Natural killer cell (primary cell): ENCODE measurements at places on chromosomes 4 and X. TPM values are rescaled to one million over a fixed set of nuclear protein-coding genes. Genes with fewer than 3 reads are reported as not detected.

GRCh38 chrX:49171752-49172279 lies at the start of gene PLP2:
PLP2 (plus strand) TSS chrX:49171898; CDS start chrX:49172001, 103 bp downstream.
- H3K4me1 ChIP-seq, result peaks cover 43% of the 10 kb centered on the region
- H3K36me3 ChIP-seq, result peaks cover 8% of the 10 kb centered on the region
- H3K27me3 ChIP-seq, result no peaks in the 10 kb centered on the region
- H3K27ac ChIP-seq, result peak within 1 kb of the TSS; percentile 70

GRCh38 chr4:121448231-121448630 lies 67.4 kb upstream of the QRFPR start:
- no peak for DNase-seq
- H3K4me1 ChIP-seq, result no peaks in the 10 kb centered on the region
- no peaks in the 10 kb centered on the region for H3K27me3 ChIP-seq
- no peaks in the 10 kb centered on the region for H3K36me3 ChIP-seq
- H3K4me3 ChIP-seq, result no peak overlapping the region
- H3K27ac ChIP-seq, result no peak overlapping the region

The VMA21 gene
- 21.9 TPM for total RNA-seq

DNA sequence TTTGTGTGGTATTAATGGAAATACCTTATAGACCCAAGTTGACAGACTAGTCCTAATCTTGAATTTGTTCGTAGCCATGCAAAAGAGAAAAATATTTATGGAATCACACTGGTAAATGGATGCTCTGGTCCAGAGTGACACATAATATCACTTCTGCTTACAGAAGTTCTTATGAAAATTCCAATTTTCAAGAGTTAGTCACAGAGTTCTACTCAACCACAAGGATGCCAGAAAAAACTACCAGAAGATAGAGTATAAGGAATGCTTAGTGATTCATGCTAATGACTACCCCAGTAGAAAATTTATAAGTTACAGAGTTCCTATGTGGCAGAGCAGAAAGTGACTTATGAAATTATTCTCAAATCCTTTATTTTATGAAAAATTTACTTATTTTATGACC lies 1384.8 kb downstream of the FAM133A start:
- no peak for DNase-seq
- H3K36me3 ChIP-seq, result no peaks in the 10 kb centered on the region
- H3K27me3 ChIP-seq, result no peaks in the 10 kb centered on the region
- H3K4me1 ChIP-seq, result no peaks in the 10 kb centered on the region

- no peak for DNase-seq
- no peak overlapping the region for H3K27ac ChIP-seq
- H3K36me3 ChIP-seq, result no peaks in the 10 kb centered on the region
- no peak overlapping the region for H3K4me3 ChIP-seq
Measured at GRCh38 chr4:28313729-28314713, 1453.4 kb downstream of the STIM2 start.

The WAS gene
- 141 TPM for total RNA-seq

DNA sequence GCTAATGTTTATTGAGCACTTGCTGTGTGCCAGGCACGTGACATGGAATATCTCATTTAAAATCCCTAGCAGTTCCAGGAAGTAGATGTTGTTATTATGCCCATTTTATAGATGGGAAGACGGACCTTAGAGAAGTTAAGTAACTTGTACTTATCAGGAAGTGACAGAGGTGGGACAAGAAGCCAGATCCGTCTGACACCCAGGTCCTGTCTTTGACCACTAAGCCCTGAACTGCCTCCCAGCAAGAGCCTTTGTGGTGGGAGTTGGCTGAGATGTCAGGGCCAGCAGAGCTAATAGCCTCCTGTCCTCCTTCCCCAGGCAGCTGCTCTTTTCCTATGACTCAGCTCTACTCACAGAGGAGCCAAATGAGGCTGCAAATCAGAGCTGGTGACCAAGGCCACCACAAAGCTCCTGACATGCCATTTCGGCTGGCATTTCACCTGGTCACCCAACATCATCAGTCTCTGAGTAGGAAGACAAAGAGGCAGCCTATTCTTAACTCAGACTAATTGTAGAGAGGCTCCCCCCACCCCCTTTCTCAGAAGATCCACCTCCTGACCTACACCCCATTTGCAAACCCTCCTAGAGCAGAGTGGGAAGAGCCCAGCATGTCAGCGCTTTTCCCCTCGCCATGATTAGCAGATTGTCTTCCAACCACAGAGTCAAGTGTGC lies 175.1 kb upstream of the KIT start:
- H3K36me3 ChIP-seq, result no peaks in the 10 kb centered on the region
- H3K4me3 ChIP-seq, result no peak overlapping the region
- no peaks in the 10 kb centered on the region for H3K27me3 ChIP-seq

GRCh38 chr4:85407546-85407945 lies 67.4 kb upstream of the ARHGAP24 start:
- DNase-seq, result no peak
- H3K27me3 ChIP-seq, result no peaks in the 10 kb centered on the region
- H3K36me3 ChIP-seq, result no peaks in the 10 kb centered on the region
- no peak overlapping the region for H3K27ac ChIP-seq
- no peaks in the 10 kb centered on the region for H3K4me1 ChIP-seq

- no peaks in the 10 kb centered on the region for H3K27me3 ChIP-seq
- no peak overlapping the region for H3K27ac ChIP-seq
- H3K4me3 ChIP-seq, result no peak overlapping the region
- no peaks in the 10 kb centered on the region for H3K36me3 ChIP-seq
- H3K4me1 ChIP-seq, result peaks cover 13% of the 10 kb centered on the region
- no peak for DNase-seq
Measured at GRCh38 chr4:5823542-5824211, 69.2 kb downstream of the CRMP1 start.

The KCND1 gene
- 2.7 TPM for total RNA-seq

The GRID2 gene
- not detected for total RNA-seq

DNA sequence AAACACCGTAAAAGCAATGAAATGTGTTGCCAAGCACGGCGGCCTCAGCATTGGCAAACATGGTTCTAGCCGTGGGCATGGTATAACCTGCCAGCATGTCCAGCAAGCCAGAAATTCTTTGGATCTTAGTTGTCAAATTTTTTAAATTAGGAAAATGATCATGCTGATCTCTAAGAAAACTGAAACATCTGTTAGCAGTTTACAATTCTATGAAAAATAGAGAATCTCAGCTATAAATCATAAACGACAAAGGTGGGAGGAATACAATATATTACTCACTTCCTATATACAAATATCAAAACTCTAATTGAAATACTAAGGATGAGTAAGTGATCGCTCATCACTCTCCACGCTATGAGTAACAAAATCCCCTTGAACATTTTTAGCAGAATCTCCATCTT lies 130.3 kb downstream of the ADGRA3 start:
- no peak overlapping the region for H3K4me3 ChIP-seq
- no peak for DNase-seq
- H3K27me3 ChIP-seq, result no peaks in the 10 kb centered on the region
- H3K4me1 ChIP-seq, result no peaks in the 10 kb centered on the region

GRCh38 chr4:20042769-20043168 lies 208.9 kb upstream of the SLIT2 start:
- no peak for DNase-seq
- H3K4me1 ChIP-seq, result no peaks in the 10 kb centered on the region
- no peak overlapping the region for H3K27ac ChIP-seq
- H3K36me3 ChIP-seq, result no peaks in the 10 kb centered on the region
- H3K27me3 ChIP-seq, result no peaks in the 10 kb centered on the region
- no peak overlapping the region for H3K4me3 ChIP-seq

DNA sequence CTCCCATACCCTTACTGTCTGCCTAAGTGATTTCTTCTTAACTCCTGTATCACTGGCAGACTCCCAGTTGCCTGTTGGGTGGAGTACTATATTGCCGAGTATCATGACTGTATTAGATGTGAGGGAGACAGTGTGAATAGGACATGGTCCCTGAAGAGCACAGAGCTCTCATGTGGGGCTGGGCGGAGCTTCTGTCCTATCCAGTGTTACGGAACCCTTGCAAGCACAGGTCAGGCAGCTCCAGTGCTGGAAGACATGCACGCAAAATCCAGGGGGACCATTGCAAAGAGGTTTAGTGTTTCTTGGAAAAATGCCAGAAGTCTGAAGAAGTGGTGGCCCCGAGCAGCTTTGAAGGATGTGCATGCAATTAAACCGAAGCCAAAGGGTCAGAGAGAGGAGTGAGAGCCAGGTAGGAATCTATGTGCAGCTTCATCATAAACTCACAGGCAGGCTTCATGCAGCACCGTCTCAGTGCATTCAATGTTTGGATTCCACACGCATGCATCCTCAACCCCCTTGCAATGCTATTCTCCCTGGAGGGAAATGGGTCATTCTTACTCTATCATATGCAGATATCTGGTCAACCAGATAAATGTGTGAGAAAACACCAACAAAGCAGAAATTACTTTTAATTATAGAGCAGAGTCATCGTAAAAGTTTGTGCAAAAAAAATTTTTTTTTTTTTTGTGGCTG lies 49.7 kb upstream of the DHRSX start:
- no peaks in the 10 kb centered on the region for H3K27me3 ChIP-seq
- H3K4me3 ChIP-seq, result no peak overlapping the region
- no peak overlapping the region for H3K27ac ChIP-seq
- H3K36me3 ChIP-seq, result no peaks in the 10 kb centered on the region
- H3K4me1 ChIP-seq, result no peaks in the 10 kb centered on the region

- peaks cover 41% of the 10 kb centered on the region for H3K4me1 ChIP-seq
- no peak for DNase-seq
- H3K27ac ChIP-seq, result no peak overlapping the region
- H3K36me3 ChIP-seq, result no peaks in the 10 kb centered on the region
Measured at GRCh38 chr4:7323872-7324650, 110.7 kb downstream of the PSAPL1 start.

The C4orf46 gene
- 9.7 TPM for total RNA-seq

- DNase-seq, result no peak
- no peaks in the 10 kb centered on the region for H3K27me3 ChIP-seq
- no peaks in the 10 kb centered on the region for H3K36me3 ChIP-seq
- no peak overlapping the region for H3K4me3 ChIP-seq
Measured at GRCh38 chr4:89739311-89739988, 97.5 kb downstream of the SNCA start.

DNA sequence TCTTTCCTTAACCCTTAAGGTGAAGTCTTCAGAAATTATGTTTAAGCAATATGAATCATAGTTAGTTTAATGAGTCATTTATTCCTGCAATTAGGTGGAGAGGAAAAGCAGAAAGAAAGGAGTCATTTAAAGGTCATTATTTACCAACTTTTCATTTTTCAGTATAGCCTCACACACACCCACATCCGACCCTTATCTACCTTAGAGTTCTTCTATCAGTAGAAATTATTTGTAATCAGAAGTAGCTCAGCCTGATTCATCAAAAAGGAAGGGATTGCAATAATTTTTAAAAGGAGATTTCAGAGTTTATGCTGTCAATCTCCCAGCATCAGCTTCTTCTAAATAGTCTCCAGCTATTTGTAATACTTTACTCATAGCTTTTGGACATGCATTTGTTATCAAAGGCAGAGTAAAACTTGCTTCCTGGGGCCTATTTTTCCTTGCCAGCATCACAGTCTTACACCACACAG lies 5.9 kb downstream of the ANXA10 start:
- DNase-seq, result no peak
- H3K4me1 ChIP-seq, result no peaks in the 10 kb centered on the region
- no peaks in the 10 kb centered on the region for H3K36me3 ChIP-seq

DNA sequence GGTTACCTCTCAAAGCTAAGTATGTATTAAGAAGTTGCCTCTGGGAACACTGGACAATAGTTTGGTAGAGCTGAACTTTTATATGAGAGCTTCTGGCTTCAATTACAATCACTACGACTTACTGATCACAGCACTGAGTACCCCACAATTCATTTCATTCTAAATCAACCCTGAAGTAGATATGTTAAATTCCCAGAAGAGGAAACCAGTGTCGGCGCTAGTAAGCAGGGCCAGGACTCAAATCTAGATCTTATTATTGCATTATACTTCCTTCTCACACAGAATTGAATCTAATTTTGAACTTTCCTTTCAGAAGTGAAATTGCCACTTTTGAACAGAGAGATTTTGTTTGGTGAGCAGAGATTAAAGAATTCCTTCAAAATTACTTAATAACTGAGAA lies 41.8 kb downstream of the HUWE1 start:
- H3K27ac ChIP-seq, result no peak overlapping the region
- H3K4me1 ChIP-seq, result no peaks in the 10 kb centered on the region
- no peaks in the 10 kb centered on the region for H3K27me3 ChIP-seq
- DNase-seq, result no peak
